A549 treated with Mapracorat at 1 μM for 4 hours (cell line): ENCODE measurements at places on chromosomes 5 and 9. TPM values are rescaled to one million over a fixed set of nuclear protein-coding genes. Genes with fewer than 3 reads are reported as not detected.

Gene NMUR2
- 0.08 to 0.21 TPM (median 0.09 TPM) in 4 of 5 replicates, not detected in the other for total RNA-seq

Gene MELK
- total RNA-seq, result 66.3 to 78.4 TPM (median 75.0 TPM) in 5 replicates

Gene ORM2
- not detected in 5 replicates for total RNA-seq

Gene BRINP1
- 0.09 to 0.29 TPM (median 0.19 TPM) in 5 replicates for total RNA-seq

Gene FCN1
- not detected in 5 replicates for total RNA-seq

Gene GRXCR2
- not detected in 5 replicates for total RNA-seq
